ENCODE measurements at places on chromosomes 7 and 10.
A peak's percentile ranks its signal among the peaks of the same experiment; 100 is the strongest.

DNA sequence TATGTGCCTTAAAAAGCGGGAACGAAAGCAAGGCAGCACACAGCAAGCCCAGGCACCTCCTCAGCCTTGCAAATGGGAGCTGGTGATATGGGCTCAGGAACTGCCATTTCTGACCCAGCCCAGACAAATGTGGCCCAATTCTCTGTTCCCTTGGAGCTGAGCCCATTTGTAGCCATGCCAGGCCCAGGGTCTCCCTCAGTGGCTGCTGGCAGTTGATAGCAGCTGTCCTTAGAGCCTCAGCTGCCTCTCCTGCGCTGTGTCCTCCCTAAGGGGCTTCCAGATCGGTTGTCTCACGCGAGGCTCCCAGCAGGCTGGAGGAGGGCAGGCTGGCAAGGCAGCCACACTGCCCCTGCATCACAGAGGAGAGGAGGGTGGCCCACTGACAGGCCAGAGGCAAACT, 275.8 kb downstream of the KCNMA1 start:
- no peak for DNase-seq

- no peak for DNase-seq
These were observed 151.9 kb downstream of the CHRM2 start for GRCh38 chr7:137020351-137020750.

DNA sequence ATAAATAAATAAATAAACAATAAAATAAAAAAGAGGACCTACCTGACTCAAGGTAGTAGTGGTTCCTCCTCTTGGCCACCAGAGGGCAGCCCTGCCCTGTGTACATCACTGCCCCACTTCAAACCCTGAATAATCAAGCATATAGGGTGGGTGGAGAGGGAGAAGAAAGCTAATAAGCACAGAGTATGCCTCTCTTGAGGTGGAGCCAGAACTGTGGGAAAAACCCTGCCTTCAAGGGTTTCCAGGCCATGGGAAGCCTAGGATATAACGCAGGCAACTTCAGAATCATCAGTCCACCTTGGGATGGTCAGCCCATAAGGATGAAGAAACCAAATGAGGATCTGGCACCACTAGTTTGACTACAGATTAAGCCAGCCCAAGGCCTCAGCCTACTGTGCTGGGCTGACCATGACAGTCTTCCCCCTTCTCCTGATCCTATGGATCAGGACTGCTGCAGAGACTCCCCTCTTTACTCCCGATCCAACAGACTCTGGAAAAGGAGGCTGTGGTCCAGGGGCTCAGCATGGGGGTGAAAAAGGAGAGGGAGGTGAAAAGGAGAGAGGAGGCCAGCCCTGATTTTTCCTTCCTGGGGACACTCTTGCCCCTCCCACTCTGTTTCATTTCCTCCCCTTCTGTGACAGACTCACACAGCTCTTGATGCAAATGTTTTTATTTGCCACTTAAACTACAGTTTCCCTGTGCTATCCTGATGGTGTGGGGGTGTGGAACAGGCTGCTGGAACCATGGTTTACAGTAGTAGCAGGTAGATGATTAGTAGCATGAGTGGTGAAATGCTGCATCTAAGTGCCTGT, 10.1 kb downstream of the AVPI1 start:
- peak; percentile 67 for DNase-seq

DNA sequence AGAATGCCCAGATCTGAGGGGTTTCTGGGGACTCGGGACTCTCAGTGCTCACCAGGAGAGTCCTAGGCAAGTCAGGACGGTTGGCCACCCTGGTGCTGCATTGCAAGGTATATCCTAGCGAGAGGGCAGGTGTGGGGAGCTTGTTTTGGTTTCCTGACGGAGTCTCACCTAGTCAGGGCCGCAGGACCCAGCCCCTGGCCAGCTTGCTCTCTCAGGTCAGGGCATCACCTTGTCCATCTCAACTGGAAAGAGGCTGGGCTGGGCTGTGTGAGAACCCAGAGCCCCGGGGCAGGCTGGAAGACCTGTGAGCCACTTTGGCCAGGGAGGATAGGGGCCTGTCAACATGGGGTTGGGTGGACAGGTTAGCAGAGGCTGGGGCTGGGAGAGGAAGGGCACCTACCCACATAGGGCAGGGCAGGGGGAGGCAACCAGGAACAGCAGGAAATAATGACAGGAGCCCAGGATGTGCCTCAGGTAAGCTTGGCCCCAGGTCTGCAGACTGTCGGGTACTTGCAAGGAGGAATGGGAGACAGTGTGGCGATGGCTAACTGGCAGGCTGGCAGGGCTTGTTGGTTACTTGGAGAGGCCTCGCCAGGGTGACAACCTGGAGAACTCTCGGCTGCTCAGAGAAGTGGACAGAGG, 31.5 kb downstream of the DNAJB12 start:
- no peak for DNase-seq

DNA sequence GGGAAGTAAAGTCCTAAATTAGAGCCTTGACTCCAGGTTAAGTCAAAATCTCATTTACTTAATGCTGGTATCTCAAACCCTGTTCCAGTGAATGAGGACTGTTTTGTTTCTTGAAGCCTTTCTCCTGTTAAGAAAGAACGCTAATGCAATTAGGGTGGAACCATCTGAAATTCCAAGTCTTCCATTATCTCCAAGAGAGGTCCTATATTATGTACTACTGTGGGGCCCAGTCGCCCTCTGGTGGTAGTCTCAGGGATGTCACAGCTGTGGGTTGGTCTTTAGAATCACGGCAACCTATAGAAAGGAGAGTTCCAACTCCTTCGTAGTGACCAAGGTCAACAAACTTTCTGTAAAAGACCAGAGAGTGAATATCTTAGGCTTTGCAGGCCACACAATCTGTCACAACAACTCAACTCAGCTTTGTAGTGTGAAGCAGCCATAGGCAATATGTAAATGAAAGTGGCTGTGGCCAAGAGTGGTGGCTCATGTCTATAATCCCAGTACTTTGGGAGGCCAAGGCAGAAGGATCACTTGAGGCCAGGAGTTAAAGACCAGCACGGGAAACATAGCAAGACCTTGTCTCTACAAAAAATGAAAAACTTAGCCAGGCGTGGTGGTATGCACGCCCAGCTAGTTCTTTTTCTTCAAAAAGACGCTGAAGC, 9.3 kb downstream of the RPP38 start:
- peak; percentile 79 for DNase-seq

GRCh38 chr10:112851588-112852211, 98.3 kb upstream of the TCF7L2 start:
- DNase-seq: no peak

DNA sequence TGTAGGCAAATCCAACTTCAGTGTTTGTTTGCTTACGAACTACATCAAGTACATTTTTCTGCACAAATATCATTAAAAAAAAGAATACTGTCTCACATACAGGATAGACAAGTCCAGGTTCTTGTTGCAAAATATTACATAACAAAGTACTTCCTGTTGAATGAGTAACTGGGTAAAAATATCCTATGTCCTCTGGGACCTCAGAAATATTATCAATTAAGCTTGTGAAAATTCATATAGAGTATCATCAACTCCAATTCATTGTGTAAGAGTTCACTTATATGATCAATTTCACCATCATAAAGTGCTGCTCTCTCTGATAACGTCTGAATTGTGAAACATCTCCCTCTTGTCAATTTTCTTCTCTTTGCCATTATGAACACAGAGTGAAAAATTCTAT, 22.6 kb downstream of the HERC4 start:
- DNase-seq: no peak

GRCh38 chr10:33930079-33930478, 595.6 kb upstream of the NRP1 start:
- DNase-seq: no peak

GRCh38 chr7:24573554-24574338, 494 bp downstream of the PALS2 start:
- DNase-seq: peak; percentile 64

DNA sequence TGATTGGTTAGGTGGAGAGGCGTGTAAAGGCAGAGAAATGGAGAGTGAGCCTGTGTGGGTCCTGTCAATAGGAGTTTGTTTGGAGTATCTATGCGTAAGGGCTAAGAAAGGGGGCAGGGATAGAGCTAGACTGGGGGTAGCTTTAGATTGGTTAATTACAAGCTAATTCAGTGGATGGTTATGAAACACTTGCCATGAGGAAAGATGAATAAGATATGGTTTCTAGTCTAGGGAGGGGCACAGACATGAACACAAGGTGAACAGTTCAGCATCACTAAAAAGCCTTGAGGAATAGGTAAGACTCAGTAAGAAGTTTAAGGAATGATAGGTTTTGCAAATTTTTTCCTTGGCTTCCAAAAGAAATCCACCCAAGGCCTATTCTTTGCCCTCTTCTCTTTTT, 50.6 kb downstream of the PLPP4 start:
- peak; percentile 50 for DNase-seq

DNA sequence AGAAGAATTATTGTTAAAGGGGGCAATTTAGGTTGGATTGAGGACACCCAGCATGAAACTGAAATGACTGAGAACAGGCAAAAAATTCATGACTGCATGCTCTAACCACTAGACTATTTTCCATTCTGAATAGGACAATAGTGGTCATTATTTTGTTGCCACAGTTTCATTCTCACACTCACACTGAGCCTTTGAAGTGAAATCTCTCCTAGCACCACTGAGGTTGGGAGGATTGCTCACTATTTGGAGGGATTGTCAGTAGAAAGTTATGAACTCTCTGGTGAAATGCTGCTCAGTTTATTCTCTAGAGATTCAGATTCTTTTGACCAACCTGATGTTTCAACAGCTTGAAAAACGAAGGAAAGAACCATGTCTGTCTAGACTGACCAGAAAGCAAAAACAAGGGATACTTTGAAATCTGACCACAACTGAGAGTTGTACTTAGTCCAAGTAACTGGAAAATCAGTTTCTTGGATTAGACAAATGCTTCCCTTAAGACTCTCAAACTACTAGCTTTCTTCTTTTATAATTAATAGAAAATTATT, 191.2 kb downstream of the DYNC1I1 start:
- DNase-seq: no peak

DNA sequence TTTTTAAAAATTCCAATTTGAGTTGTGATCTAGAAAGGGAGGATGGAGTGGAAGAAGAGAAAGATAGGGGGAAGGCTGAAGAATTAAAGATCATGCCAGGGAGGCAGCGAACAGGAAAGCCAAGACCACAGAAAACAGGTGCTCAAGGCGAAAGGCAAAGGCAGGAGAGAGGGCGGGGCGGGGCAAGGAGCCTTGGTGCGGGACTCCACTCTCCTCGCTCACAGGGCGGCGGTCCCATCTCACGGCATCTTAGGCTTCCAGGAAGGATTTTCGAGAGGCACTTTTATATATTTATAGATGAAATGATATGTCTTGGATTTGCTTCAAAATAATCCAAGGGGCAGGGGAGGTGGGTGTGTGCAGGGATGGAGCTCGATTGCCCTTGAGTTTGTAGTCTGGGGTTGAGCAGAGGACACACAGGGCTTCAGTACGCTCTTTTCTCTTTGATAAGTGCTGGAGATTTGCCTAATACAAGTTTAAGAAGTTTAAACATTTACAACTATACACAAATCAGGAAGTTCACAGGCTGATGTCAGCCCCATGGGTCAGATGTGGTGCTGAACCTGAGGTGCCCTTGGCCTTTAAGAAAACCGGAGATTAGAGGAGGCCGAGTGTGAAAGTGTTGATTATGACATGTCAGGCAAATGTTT, 161.1 kb downstream of the PRKAG2 start:
- no peak for DNase-seq

- DNase-seq: no peak
These were observed 261.9 kb downstream of the SNX10 start for GRCh38 chr7:26553582-26553981.

DNA sequence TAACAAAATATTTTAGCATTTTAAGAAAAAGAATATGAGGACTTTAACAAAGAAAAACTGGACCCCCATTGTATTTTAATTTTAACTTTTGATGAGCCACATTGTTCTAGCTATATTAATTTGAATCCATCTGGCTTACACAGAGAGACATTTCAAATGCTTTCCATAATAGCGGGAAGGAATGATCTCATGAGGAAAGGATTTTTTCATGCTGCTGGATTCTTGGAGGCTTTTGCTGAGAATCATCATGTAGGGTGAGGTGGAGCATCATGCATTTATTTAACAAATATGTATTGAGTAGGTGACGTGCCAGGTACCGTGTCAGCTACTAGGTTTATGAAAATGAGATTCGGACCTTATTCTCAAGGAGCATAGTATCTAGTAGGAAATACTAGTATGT, 1006.3 kb downstream of the SORCS1 start:
- DNase-seq: no peak

DNA sequence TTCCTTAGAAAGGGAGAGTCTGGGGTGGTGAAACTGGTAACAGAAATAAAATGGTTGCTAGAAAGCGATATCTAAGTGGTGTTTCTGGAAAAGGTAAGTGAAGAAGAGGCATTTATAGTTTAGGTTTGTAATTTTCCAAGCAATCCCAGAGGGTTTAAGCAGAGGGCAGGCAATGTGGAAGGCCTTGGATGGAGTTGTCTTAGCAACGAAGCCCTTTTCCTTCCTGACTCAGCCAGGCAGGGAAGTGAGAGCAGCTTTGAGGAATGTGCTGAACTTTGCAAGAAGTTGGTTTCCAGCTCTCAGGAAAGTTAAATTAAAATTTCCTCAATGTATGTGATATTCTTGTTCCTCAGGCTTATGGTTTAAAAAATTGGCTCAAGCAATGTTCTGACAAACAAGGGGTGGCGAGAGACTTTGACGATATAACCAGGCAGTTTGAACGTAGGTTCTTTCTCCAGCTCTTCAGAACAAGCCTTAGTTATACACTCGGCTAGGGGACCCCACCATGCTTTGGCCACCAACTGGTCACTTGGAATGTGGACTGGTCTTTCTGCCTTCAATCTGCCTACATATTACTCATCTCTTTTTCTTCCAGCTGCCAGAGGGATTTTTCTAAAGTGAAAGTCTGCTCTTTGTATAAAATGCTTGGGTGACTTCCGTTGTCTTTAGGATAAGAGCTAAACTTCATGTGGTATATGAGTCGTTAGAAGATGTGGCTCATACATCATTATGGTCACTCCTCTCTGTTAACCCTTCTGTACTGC, 66.9 kb upstream of the SLC25A13 start:
- peak; percentile 21 for DNase-seq

GRCh38 chr10:96764425-96765060, 44.2 kb upstream of the PIK3AP1 start:
- DNase-seq: no peak

- no peak for DNase-seq
These were observed 99.5 kb downstream of the ADAM12 start for GRCh38 chr10:126288547-126289493.

DNA sequence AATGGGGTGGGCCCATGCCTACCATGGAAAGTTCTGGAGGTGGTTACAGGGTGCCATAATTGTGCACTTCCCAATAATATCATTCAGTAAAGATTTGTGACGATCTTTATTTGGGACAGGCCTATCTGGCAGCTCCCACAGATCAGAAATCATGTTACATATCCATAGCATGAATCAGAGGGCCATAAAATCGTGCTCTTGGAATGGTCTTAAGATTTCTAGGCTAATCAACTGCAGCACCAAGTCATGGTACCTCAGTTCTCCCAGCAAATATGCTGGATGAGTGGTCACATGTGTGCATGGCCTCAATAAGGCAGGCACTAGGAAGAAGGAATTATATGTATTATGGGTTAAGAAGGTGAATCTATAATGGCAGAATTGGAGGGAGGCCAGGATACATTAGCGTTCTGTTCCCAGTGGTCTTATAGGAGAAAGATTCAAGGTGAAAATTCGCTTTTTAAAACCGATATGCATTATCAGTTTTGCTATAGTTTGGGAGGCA, 134.7 kb downstream of the NRP1 start:
- no peak for DNase-seq

- DNase-seq: no peak
These were observed 14.7 kb downstream of the SH3PXD2A start for GRCh38 chr10:103840740-103841070.

All from MCF 10A (cell line).